Stimulated activated CD8-positive, alpha-beta memory T cell treated with anti-CD3 and anti-CD28 coated beads, Interleukin-4, amount 100 ng/mL, for 48 hours (primary cell): ENCODE measurements at places on chromosomes 13 and 19.

- no peak for DNase-seq
These were observed 290.0 kb downstream of the PCDH9 start for GRCh38 chr13:66940113-66940512.

GRCh38 chr19:46192992-46193650 lies 36.4 kb upstream of the IGFL1 start:
- peak; percentile 33 for DNase-seq

DNA sequence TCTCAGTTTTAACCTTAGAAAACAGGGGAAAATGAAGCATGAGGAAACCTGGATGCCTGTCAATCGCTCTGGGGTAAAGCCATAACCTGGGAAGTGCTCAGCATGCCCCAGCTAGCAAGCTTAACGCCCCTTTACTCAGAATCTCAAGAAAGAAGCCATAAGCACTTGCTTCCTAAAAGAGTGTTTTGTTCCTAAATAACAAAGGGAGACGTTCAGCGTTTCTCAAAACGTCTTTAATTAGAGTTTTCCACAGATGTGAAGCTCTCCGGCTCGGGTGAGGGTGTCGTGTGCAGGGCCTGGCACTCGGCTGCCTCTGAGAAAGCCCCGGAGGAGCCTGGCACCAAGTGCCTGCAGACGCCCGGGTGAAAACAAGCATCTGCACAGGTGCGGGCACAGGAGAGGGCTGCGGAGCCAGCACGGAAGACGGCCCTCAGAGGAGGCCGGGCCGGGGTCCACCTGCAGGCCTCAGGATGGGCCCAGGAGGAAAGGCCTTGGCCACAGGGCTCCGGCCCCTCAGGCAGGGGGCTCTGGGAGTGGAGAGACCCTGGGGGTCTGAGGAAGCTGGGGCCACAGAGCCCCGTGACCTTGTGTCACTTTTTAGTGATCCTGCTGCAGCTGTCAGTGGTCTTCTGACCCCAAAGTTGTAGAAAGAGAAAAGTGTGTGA lies 6.2 kb downstream of the GAS6 start:
- DNase-seq: no peak

DNA sequence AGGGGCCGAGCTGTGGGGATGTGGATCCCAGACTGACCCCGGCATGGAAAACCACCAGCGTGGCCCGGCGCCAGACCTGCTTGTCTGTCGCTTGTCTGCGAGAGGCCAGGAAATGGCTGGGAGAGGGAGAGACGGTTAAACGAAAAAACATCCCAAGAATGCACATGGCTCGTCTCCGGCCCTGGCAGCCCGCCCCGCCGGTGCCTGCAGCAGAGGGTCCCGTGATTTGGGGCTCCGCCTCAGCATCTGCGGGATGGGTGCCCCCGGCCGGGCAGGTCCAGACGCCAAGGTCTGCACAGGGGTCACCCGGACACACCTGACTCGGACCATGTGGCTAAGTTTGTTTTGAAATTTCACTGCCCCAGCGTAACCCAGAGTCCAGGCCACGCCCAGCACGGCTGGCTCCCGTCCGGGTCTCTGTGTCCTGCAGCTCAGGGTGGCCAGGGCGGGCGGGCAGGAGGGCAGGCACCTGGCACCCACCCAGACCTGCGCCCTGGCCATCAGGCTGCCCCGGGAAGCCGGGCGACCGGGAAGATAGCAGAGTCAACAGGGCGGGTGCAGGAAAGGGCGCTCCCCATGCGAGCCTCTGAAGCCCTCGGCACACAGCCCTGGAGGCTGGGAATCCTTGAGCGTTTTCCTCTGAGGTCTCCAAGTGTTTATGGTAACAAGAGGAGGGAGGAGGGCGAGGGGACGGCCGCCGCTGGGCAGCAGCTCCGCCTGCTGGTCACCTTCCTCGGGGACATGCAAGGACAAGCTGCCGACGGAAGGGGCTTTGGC lies 103.2 kb downstream of the GADD45B start:
- peak; percentile 74 for DNase-seq

DNA sequence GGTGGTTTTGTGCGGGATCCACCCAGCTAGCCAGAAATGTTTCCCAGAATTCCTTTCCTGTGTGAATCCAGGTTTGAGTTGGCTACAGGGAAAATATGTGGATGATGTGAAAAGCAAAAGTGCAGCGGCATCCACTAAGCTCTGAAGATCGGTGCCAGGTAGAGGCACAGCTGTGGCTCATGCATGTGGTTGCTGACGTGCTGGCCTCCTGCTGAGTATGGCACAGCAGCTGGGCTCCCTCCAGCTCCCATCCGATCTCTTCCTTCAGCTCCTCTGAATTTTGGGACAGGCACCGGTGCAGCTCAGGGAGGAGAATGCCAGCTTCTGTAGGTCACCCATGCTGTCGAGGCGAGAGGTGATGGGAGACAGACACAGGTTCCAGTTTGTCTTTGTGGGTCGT lies 84.0 kb upstream of the GSX1 start:
- DNase-seq: no peak

DNA sequence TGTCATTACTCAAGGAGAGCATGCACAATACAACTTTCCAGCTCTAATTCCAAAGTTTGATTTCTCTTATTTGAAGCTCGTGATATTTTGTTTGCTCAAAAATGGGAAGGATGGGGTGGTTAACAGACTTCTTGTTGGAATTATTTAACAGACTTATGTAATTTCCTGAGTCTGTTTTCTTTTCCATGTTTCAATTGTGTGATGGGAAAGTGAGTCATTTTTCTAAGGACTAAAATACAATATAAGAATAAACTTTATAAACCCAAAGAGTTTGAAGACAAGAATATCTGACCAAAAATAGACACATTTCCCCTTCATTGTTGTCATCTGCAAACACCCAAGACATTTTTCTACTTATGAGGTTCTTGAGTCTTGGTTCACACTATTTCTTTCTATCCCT lies 211.8 kb upstream of the SLITRK5 start:
- DNase-seq: no peak

- no peak for DNase-seq
These were observed at the start of gene ANGPTL8 for GRCh38 chr19:11239377-11240000. Gene ANGPTL8, plus strand, starts transcription at chr19:11239619. Its CDS starts 19 bp downstream, at chr19:11239638.

DNA sequence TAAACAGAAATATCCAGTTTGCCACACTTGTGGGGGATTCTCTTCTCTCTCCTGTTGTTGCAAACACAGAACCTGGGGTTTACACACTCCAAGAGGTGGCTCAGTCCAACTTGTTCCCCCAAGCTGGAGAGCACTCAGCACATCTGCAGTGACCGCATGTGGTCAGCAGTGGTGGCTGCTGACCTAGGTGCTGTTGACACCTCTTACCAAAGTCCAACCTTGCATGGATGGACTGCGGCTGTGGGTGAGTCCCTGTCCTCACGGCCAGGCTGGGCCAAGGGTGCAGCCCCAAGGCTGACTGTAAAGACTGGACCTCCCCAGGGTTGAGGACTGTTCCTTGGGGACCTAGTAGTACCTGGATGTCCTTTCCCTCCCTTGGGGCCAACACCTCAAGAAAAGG lies 6.1 kb downstream of the LRFN3 start:
- no peak for DNase-seq

GRCh38 chr19:31502536-31503170 lies 153.4 kb upstream of the TSHZ3 start:
- no peak for DNase-seq

GRCh38 chr19:29492769-29493168 lies 33.0 kb upstream of the VSTM2B start:
- no peak for DNase-seq

DNA sequence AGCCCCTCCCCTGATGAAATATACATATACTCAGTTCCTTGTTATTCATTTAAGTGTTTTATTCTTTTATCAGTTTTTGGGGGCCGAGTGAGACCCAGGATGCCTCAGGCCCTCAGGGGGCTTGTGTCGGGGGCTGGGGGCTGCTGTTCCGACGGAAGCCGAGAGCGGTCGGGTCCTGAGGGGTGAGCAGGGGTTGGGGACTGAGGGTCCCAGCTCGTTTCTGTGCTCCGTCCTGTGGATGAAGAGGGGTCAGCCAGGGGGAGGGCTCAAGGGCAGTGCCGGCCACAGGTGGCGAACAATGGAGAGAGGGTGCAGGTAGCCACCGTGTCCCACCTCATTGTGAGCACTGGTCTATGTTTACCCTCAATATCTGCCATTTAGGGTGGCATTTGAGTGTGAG lies 1.9 kb downstream of the PCP2 start:
- no peak for DNase-seq

- DNase-seq: no peak
These were observed 117.2 kb downstream of the UBL3 start for GRCh38 chr13:29733147-29733611.

- no peak for DNase-seq
These were observed 13.7 kb upstream of the GPR183 start for GRCh38 chr13:99320693-99321481.

DNA sequence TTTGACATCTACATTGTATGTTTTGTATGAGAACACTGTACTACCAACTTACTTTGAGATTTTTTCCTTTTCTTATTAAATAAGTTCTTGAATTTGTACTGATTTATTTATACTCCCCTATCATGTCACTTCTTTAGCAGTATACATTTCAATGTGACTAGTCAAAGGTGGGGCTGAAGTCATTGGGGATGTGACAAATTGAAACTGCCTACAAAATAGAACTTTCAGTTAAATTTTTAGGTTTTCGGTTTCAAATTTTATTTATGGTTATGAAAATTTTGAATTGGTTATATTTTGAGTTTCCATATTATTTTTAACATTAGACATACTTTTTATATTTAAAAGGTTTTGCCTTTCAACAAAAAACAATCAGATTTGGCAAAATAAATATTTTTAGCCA lies 221.6 kb downstream of the NBEA start:
- no peak for DNase-seq

DNA sequence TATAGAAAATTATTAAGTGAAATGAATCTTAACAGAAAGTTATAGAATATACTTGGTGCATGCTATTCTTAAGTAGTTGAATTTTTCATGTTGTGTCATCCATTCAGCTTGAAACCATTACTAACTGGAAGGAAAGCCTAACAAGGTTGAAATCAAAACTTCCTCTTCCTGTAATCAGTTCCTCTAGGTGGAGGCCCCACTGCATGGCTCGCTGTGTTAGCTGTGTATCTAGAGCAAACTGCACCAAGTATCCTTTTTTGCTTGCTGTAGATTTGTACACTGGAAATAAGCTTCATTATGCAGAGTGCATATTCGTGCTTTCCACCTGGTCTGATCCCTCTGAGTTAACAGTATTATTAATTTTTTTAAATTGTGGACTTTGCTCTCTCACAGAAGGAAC lies 1146.1 kb downstream of the EFNB2 start:
- no peak for DNase-seq

DNA sequence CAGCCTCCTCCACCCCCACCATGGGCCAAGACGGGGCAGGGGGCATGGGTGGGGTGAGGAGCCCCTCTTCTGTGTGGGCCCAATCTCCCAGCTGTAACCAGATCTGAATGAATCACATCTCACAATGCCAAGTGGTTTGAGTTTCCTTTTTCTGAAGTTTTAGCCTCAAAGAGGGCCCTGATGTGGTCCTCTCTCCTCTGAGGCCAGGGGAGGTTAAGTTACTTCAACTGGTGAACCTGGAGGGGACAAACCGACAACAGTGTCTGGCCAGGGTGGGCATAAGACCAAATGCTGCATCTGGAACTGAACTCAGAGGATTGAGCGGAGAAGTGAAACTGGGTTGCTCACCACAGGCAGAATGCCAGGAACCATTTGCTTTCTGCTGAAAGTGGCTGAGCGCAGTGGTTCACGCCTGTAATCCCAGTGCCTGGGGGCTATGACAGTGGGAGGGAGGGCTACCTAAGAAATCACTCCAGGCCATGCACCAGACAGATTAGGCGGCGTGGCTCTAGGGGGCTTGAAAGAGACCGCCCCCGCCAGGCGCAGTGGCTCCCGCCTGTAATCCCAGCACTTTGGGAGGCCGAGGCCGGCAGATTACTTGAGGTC lies 15.4 kb upstream of the IRGC start:
- DNase-seq: peak; percentile 48

DNA sequence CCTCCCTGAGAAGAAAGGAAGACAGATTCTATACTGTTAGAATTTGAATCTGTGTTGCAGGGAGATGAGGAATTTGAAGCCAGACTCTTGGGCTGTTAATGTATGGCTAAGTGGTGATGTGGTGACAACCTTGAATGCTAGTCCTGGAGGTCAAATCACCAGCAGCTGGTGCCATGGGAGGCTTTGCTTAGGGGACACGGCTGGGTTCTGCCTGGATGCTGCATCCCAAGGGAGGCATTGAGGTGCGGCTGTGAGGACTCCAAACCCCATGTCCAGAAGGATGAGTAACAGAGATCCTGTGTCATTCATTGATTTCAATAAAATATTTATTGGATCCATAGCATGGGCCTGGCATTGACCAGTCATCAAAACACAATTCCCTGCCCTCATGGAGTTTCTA lies 42.3 kb downstream of the RFX2 start:
- no peak for DNase-seq

DNA sequence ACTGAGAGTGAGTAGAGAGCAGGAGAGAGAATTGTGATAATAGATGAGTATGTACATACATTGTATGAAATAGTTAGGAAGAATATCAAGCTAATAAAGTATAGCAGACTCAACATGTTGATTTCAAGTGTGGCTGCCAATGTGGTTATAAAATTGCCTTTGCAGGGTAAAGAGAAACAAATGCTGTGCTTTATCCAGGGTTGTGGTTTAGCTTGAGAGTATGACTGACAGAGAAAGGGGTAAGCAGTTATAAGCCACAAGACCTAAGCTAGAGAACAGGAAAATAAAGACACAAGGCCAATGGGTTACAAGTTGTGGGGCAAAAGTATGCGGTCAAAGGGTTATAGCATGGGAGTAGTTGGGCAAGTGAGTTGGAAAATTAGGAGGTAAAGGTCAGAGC lies 1217.5 kb downstream of the DIAPH3 start:
- DNase-seq: no peak

DNA sequence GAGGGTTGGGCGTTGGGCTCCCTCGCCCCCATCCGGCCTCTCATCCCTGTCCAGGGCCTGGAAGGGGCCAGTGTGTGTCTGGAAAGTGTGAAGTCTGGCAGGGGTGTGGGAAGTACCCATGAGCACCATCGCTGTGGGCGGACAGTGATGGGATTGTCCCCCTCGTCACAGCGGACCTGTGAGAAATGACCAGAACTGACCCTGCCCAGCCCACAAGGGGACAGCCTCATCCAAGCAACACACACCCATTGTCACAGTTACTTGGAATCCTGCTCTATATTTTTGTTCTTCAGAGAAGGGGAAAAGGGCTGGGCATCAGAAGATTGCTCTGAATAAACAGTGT lies 18.6 kb downstream of the MCF2L start:
- no peak for DNase-seq

GRCh38 chr19:58584498-58585441 lies 11.6 kb upstream of the MZF1 start:
- DNase-seq: no peak

- DNase-seq: no peak
These were observed 1.7 kb upstream of the FAM98C start for GRCh38 chr19:38401148-38401547.

DNA sequence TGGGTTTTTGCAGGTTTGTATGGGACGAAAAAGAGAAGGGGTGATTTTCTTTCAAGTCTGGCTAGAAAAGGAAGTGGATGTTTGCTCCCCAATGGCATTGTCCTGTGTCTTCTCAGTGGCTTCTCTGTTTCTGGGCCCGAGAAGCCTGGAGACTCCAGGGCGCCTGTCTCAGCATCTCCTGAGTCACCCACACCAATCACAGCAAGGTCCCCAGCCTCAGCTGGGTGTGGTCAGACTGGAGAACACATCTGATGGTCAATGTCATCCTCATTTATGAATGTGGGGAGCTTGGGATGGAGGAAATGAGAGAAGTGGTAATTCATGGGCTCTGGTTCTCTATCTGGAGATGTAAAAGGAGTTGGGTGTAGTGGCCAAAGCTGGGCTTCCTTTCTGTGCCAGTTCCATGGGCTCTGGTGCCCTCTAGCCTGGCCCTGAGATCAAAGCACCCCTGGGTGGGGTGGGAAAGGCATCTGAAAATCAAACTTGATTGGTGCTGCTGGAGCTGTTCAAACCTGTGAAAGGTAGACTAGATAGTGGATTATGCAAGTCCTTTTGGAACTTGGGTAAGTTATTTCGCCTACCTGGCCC lies 13.4 kb downstream of the RASL11A start:
- peak; percentile 39 for DNase-seq
